ENCODE measurements at places on chromosomes 6 and 20.

DNA sequence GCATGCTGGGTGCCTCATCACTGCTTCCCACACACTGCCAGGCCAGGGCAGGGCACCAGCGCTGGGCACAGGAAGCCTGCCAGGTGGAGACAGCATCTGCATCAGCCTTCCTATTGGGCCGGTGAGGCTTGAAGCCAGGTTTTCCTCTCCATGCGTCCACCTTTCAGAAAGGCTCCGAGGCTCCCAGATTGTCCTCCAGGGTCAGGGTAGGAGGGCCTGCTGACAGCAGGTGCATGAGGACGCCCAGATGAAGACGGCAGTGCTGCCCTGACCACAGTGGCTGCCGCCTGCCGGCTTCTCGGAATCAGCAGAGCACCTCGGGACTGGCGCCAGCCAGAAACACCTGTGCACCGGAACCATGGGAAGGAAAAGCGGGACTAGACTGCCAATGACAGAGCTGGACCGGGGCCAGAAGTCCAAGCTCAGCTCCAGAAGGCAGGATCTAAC, 170.5 kb upstream of the CST7 start:
- no peak for DNase-seq

DNA sequence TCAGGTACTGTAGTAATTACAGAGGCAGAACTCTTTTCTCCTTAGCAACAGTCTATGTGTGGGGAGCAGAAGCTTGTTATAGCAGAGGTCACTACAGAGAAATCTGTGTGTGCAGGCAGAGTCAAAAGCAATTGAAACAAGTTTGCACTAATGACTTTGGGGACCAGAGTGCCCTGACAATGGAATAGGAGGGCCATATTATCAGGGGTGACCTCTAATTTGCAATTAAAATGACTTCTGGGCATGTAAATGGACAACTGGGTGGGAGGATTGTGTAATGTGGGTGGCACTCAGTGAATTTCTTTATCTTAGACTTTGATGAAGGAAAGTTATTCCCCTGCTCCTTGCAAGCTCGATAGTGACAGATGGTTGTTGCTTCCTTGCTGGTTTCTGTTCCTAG, 127.2 kb downstream of the PLCB4 start:
- no peak for DNase-seq

DNA sequence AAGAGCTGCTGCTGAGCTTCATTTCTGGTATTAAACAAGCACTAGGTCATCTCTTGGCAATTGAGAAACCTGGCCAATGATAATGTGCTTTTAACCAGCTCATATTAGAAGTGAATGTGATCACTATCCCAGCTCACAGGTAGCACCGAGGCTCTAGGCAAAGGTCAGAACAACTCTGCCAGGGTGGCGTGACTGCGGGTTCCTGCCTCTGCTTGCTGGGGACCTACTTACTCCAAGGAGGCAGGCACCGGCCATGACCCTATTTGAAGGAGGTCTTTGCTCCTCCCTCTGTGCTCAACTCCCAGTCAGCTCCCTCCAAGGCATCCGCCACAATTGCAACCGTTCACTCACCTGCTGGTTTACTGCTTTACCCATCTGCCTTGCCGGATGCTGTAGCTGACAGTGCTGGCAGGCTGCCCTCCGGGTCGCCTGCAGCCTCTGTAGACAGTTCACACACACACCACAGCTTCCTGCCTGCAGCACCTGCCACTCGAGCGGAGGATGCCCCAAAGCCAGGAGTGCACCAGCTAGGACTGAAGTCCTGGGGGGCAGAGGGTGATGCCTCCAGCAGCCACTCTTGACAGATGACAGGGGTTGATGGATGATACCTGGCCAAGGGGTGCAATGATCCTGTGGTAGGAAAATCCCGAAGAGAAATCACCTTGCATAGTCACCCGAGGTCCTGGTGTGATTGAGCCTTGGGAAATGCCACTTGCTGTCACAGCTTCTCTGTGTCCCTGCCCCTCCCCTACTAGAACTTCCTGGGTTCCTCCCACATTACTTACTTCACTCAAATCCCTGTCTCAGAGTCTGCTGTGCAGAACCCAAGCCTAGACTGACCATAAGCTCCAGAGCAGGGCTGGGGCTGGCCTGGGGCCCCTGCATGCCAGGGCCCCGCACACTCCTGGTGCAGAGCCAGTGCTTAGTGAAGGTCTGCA, 8.8 kb upstream of the VSX1 start:
- DNase-seq: no peak

DNA sequence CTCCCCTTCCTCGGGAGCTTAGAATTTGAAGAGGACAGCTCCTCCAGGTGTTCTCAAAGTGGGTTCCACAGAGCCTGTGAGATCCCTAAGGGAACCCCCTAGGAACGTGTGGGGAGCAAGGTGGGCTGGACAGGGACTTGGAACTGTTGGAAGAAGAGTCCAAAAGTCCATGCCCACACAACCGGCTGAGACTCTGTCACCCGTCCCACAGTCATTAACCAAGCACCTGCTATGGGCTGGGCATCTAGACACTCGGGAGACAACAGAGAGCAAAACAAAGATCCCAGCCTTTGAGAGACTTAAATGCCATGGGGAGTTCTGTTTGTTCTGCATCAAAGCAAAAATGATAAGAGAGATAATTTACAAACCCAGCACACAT, 51.9 kb upstream of the SAYSD1 start:
- DNase-seq: no peak

GRCh38 chr6:66948106-66948505, 1241.1 kb upstream of the EYS start:
- no peak for DNase-seq

GRCh38 chr6:44335631-44336030, 6.8 kb upstream of the SPATS1 start:
- DNase-seq: no peak

- no peak for DNase-seq
These were observed 137.0 kb upstream of the AFDN start for GRCh38 chr6:167689751-167690150.

DNA sequence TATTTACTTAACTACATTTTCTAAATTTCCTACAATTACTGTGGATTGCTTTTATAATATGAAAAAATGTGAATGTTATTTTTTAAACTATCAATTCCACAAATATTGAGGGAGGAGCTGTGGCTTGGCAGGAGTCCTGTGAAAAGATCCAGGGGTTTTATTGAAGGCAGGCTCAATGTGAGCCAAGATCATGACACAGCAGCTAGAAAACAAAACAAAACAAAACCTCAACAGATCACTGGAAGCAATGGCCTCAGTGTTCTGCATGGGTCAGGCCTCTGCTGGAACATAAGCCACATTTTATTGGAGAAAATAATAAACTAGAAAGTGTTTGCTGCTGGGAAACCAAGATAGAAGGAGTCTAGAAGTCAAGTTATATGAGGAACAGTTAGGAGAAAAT, 19.4 kb upstream of the RCAN2 start:
- DNase-seq: peak; percentile 26

DNA sequence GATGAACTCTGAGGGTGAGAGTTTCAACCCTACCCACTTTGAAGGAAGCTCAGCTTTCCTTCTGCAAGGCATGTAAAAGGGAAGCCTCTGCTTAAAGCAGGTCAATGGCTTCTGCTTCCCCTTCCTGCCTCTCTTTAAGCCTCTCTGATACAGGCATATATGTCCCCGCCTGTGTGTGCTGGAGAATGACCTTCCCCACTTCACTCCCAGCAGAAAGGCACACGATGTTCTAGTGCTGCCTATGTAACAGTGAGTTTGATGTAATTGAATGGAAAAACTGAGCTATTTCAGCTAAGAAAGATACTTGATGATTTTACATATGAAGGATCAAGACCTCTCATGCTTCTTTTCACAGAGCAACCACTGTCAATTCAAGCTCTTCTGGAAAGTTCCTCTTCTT, 632.2 kb downstream of the HACE1 start:
- no peak for DNase-seq

DNA sequence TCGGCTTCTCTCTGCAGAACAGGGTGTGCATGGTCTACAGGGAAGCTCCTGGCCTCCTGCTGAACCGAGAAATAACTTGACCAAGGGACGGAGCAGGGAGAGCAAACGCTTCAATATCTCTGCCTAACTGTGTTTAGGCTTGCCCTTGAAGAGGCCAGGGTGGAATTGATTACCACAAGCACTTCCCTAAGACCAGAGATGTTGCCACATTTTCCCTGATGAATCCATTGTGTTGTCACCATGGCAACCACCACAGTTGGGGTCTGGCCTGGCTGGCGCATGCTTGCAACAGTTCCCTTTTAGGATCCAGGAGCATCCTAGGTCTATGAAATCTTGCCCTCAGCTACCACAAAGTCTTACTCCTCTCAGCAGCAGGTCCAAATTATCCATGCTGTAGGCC, 213.5 kb upstream of the SULF2 start:
- no peak for DNase-seq

DNA sequence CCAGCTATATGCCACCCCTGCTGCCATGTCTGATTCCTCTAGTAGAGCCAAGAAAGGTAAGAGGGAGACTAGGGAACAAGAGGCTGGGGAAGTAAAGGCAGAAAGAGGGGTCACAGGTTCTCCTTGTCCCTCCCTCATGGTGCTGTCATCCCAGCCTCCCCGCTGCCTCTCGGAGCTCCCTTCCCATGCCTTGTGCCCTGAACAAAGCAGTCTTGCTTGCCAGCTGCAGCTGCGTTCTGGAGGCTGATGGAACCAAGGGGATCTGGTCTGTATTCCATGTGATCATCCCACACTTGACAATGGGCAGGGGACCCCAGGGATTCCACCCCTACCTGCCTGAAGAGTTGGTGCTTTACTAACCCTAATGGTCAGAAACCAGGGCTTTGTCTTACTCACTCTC, 61.4 kb downstream of the DAAM2 start:
- no peak for DNase-seq

GRCh38 chr6:31083742-31084354, 28.5 kb downstream of the C6orf15 start:
- DNase-seq: peak; percentile 3

DNA sequence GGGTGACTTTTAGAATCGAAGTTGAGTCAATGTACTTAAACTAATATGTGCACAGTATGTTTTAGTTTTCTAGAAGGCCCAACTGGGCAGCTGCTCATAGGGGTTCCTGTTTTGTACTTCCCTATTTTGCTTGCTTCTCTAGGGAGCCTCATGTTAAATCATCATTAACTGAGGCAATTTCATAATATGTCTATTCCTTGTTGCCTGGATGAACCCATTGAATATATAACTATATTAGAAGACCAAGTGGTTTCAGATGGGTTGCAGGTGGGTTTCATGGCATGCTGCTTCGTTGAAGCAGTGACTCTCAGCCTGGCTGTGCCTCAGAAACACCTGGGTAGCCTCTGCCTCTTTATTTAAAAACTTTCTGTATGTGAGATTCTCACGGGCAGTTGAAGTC, 22.2 kb downstream of the CARMIL1 start:
- no peak for DNase-seq

- DNase-seq: no peak
These were observed 278.7 kb upstream of the PRND start for GRCh38 chr20:4443016-4443415.

GRCh38 chr20:4592316-4593148, 129.2 kb upstream of the PRND start:
- no peak for DNase-seq

GRCh38 chr6:24524805-24525204, 30.0 kb downstream of the ALDH5A1 start:
- no peak for DNase-seq

DNA sequence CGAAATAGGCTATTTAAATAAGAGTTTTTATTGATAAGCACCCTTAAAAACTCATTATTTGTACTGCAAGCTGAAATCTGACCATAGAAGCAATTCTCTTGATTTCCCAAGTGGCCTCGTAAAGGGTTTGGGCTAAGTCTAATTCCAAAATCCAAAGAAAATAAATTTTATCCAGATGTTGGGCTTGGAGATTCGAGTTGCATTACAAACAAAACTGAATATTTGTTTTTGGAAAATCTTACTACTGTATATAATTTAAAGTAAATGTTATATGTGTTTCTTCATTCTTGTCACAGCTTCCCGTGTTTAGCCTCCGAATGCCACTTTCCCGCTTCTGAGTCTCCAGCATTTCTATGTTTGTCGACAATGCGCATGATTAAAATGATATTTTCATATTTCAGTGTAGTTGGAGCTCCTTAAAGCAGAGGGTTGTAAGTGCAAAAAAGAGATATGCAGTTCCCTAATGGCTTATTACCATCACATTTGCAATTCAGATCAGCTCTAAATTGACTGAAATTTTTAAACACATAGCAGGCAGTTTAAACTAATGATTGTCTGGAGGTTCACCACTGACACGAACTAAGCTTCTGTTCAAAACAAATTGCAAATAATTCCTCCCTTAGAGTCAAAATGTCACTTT, 47.0 kb downstream of the PRL start:
- DNase-seq: no peak

- DNase-seq: no peak
These were observed 14.2 kb upstream of the EPHA7 start for GRCh38 chr6:93433592-93433991.

Data from amygdala (tissue), 56 donors.